Ovary (tissue), 10 donors: ENCODE measurements at places on chromosomes 16 and 17.

DNA sequence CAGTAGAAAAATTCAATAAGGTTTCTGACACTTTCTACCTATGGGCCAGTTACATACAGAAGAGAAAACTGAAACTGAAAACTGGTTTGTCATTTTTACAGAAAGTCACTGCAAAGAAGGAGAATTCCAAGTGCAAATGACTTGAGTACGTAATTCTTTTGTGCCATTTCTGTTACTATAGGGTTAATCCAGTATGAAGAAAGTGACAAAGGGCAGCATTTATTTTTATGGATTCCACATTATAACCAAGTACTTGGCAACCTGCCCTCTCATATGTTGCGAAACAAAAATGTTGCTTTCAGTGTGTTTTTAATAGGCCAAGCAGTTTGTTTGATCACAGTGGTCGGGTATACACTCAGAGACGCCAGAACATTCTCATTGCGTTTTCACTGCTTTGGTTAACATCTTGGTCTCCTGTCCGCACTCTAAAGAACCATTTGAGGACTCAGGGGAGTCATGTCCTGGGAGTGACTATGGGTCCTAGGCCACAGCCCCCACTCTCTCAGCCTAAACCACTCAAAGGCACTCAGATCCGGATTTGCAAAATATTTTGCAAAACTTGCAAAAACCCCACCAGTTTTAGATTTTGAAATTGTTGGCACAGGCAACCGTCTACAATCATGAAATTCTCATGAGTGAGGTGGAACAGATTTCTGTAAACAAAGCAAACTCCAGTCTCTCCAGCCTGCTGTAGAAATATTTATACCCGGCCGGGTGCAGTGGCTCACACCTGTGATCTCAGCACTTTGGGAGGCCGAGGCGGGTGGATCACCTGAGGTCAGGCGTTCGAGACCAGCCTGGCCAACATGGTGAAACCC is 15.4 kb upstream of the HELZ start:
- peaks cover 12% of the 10 kb centered on the region for H3K4me1 ChIP-seq
- H3K4me3 ChIP-seq, result no peak overlapping the region
- H3K36me3 ChIP-seq, result no peaks in the 10 kb centered on the region
- H3K27ac ChIP-seq, result peak overlapping the region; percentile 77

- H3K4me1 ChIP-seq, result peaks cover 11% of the 10 kb centered on the region
- H3K27me3 ChIP-seq, result no peaks in the 10 kb centered on the region
- H3K36me3 ChIP-seq, result no peaks in the 10 kb centered on the region
- H3K4me3 ChIP-seq, result peak overlapping the region; percentile 63
- peak; percentile 67 for DNase-seq
Measured at GRCh38 chr17:7019367-7019766, 3.5 kb upstream of the BCL6B start.

DNA sequence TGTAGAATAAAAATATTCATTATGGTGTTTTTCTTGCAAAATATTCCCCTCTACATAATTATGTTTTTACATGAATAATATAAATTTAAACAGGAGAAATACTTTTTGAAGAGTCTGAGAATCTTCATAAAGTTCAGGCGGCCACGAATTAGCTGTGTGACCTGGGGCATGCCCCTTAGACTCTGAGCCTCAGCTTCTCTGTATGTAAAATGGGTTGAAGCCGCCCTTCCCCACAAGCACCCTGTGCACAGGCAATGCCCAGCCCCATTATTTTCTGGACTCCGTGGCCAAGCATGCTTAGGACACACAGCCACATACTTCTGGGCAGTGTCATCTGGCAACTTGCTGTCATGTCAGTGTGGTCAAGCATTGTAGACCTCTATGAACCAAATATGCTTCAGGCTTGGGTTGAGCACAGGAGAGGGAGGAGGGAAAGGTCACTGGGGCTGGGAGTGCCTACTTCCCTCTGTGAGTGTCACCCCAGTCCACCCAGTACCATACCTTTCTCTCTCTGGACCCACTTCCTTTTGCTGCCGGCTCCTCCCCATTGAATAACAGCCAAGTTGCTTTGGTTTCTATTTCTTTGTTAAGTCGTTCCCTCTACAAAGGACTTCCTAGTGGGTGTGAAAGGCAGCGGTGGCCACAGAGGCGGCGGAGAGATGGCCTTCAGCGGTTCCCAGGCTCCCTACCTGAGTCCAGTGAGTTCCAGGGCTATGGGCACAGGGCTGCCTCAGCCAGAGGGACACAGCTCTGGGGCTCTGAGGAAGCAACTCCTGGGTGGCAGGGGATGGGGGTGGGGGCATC is at the start of gene LGALS9:
Gene LGALS9, plus strand, starts transcription at position 582 of the 804 bp plus-strand sequence. Its CDS starts 78 bp downstream, at position 660.
- no peaks in the 10 kb centered on the region for H3K36me3 ChIP-seq
- peaks cover 18% of the 10 kb centered on the region for H3K4me1 ChIP-seq
- DNase-seq, result no peak

GRCh38 chr17:10058921-10059683 is 139.3 kb downstream of the GAS7 start:
- no peaks in the 10 kb centered on the region for H3K27me3 ChIP-seq
- no peak overlapping the region for H3K4me3 ChIP-seq
- no peaks in the 10 kb centered on the region for H3K36me3 ChIP-seq
- no peak for DNase-seq
- H3K27ac ChIP-seq, result no peak overlapping the region

- H3K4me1 ChIP-seq, result no peaks in the 10 kb centered on the region
- no peak for DNase-seq
- no peaks in the 10 kb centered on the region for H3K27me3 ChIP-seq
- H3K36me3 ChIP-seq, result no peaks in the 10 kb centered on the region
- peak overlapping the region; percentile 10 for H3K27ac ChIP-seq
Measured at GRCh38 chr16:83835586-83836566, 28.1 kb downstream of the HSBP1 start.

DNA sequence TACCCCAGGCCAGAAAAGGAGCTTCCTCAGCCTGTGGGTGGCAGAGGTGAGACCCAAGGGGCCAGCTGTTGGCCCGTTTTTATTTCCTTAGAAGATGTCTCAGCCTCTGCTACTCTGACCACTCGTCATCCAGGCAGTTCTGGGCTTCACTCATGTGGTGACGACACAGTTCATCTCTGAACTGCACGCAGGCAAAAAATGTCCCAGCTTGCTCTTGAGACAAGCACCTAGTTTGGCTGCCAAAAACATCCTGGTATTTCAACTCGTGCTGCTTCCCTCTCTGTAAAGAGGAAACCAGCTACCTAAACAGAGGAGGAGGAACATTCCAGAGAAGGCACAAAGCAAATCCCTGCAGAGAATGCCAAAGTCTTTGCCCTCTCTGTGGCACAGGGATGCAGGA is 125.7 kb downstream of the XYLT1 start:
- H3K36me3 ChIP-seq, result no peaks in the 10 kb centered on the region
- H3K27ac ChIP-seq, result no peak overlapping the region
- H3K4me1 ChIP-seq, result peaks cover 4% of the 10 kb centered on the region
- no peaks in the 10 kb centered on the region for H3K27me3 ChIP-seq
- DNase-seq, result peak; percentile 34

DNA sequence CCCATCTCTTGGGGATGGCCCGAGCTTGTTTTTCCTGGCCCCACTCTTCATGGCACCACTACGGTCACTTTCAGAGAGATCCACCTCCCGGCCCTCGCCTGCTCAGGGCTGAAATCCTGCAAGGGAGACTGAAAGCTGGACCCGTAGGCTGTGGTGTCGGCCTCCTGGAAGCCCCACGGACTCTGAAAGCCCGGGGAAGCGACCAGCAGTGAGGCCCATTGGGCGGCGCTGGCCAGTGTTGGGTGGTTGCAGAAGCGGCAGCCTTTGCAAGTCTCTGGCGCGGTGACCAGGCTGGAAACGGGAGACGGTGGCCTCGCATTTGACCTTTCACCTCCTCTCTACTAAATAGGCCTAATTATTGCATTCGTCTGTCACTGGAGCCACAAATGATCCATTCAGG is 186.0 kb upstream of the FOXF1 start:
- H3K4me1 ChIP-seq, result no peaks in the 10 kb centered on the region
- DNase-seq, result no peak
- H3K36me3 ChIP-seq, result no peaks in the 10 kb centered on the region

- H3K27ac ChIP-seq, result no peak overlapping the region
- no peak overlapping the region for H3K4me3 ChIP-seq
- H3K4me1 ChIP-seq, result no peaks in the 10 kb centered on the region
Measured at GRCh38 chr16:59339871-59340270, 605.8 kb upstream of the GOT2 start.

DNA sequence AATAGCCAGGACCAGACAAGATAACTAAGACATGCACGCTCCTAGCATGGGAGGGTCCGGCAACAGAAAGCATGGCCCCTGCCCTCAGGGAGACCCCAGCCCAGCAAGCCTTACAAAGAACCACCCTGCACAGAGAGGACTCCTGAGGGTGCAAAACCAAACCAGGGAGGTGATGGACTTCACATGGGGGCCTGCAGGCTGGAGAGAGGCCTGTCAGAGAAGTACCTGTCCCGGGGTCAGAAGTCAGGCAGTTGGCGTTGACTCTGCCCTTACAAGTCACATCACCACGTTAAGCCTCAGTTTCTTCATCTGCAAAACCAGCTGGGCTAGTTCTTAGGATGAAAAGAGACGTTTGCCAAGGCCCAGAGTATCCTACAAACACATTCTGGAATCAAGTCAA is 4.7 kb downstream of the OTOP2 start:
- peaks cover 4% of the 10 kb centered on the region for H3K27me3 ChIP-seq
- no peaks in the 10 kb centered on the region for H3K36me3 ChIP-seq
- DNase-seq, result no peak
- no peaks in the 10 kb centered on the region for H3K4me1 ChIP-seq
- H3K27ac ChIP-seq, result no peak overlapping the region
- no peak overlapping the region for H3K4me3 ChIP-seq

DNA sequence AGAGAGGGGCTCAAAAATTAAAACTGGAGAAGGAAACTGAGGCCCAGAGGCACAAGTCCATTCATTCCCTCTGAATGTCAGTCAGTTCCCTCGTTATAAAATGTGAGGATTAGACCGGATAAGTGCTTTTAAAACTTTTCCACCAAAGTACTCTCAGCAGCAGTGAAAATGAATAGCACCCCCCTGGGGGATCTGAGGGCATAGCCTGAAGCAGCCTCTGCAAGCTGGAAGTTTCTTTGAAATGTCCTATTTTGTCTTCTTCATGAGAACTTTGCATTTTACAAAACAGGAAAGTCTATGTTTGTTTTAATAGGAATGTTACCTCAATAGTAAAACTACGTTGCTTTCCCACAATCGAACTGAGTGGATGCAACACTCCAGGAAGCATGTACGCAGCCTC is 273.0 kb downstream of the CEP112 start:
- peaks cover 6% of the 10 kb centered on the region for H3K4me1 ChIP-seq
- no peaks in the 10 kb centered on the region for H3K36me3 ChIP-seq
- H3K4me3 ChIP-seq, result no peak overlapping the region
- DNase-seq, result no peak
- no peaks in the 10 kb centered on the region for H3K27me3 ChIP-seq

- H3K27ac ChIP-seq, result no peak overlapping the region
- H3K36me3 ChIP-seq, result no peaks in the 10 kb centered on the region
- H3K27me3 ChIP-seq, result no peaks in the 10 kb centered on the region
- DNase-seq, result no peak
- no peak overlapping the region for H3K4me3 ChIP-seq
Measured at GRCh38 chr16:53775821-53776431, 72.0 kb downstream of the FTO start.

- no peaks in the 10 kb centered on the region for H3K27me3 ChIP-seq
- no peak for DNase-seq
- no peak overlapping the region for H3K4me3 ChIP-seq
- no peaks in the 10 kb centered on the region for H3K4me1 ChIP-seq
- H3K27ac ChIP-seq, result no peak overlapping the region
Measured at GRCh38 chr16:53642094-53642493, 61.6 kb downstream of the RPGRIP1L start.
